ENCODE measurements at places on chromosomes 4 and X. TPM values are rescaled to one million over a fixed set of nuclear protein-coding genes. Genes with fewer than 3 reads are reported as not detected.

RTL3 gene
- not detected for total RNA-seq

DNA sequence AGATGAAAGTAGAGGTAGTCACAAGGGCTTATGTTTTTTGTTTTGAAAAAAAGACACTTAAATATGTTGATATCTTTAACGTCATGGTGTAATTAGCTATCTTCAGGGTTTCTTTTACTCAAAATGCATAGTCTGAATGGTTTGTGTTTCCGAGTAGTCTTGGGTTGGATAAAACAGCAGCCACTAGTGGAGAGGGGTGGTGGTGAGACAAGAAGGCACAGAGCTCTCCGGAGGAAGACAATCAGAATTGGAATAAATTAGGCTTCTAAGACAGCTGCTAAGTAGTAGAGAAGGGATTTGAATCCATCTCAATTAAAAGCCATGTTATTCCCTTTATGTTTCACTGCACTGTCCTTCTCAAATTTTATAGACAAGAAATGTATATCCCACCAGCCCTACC lies 240.4 kb upstream of the VEGFC start:
- DNase-seq = no peak

DNA sequence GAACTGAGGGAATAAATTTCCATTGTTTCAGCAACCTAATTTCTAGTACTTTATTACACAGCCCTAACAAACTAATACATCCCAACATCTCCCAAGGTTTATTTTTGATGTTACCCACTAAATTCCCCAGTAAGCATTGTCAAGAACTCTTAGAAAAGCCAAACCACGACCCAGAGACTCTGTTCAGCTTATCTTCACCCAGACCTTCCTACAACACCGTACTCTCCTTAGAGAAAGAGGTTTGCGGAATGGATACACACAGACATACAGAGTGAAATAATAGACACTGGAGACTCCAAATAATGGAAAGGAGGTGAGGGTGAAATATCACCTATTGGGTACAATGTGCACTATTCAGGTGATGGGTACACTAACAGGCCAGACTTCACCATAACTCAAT lies 75.6 kb downstream of the LRBA start:
- no peak for DNase-seq

DNA sequence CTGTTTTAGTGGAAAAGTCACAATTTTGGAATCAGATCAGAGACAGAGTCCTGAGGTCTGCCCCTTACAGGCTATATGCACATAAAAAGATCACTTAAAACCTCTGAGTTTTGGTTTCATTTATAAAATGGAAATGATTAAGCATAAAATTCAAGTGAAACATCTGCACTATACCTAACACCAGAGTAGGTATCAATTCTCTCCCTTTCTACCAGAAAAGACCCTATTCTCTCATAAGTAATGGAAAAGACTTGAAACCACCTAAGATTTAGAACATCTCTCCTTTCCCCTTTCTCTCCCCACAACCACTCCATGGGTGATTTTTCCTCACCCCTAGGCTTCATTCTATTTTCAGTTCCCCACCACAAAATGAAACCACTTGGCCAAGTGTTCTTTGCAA lies 907 bp downstream of the LHFPL1 start:
- DNase-seq = no peak

DNA sequence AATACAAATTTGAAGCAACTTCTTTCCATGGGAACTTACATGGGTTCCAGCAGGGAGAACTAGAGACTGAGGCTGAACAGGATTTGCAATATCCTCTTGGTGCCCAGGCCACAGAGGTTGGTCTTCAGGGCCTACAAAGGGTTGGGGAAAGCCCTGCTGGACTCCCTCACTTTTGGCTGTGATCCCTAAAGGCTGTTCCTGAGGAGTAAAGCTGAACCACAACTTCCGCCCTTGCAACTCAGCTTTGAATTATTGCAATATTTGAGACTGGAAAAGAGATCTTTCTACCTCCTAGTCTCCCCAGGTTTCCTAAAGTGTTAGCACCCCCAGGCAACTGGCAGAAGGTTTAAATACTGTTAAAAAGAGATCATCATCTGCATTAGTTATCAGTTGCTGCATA lies 26.9 kb downstream of the DCHS2 start:
- DNase-seq = no peak

All from dermis microvascular lymphatic vessel endothelial cell (primary cell).